ENCODE measurements at places on chromosomes 6 and 20.

DNA sequence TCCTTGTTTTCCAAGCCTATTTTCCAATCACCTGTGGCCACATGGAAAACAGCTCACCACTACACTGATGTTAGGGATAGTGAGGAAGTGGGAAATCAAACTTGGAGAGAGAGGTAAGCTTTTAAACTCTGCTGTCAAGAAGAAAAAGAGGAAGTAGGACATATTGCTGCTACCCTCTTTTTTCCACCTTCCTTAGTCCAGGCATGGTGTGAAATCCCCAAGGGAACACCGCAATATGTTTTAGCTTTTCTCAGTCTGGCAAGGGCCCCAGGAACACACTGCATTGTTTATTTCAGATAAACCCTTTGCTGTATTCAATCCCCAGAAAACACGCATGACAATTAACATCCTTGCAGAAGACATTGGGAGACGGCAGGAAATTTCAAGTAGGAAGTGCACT is 61.3 kb downstream of the HS3ST5 start:
- no peak for DNase-seq

DNA sequence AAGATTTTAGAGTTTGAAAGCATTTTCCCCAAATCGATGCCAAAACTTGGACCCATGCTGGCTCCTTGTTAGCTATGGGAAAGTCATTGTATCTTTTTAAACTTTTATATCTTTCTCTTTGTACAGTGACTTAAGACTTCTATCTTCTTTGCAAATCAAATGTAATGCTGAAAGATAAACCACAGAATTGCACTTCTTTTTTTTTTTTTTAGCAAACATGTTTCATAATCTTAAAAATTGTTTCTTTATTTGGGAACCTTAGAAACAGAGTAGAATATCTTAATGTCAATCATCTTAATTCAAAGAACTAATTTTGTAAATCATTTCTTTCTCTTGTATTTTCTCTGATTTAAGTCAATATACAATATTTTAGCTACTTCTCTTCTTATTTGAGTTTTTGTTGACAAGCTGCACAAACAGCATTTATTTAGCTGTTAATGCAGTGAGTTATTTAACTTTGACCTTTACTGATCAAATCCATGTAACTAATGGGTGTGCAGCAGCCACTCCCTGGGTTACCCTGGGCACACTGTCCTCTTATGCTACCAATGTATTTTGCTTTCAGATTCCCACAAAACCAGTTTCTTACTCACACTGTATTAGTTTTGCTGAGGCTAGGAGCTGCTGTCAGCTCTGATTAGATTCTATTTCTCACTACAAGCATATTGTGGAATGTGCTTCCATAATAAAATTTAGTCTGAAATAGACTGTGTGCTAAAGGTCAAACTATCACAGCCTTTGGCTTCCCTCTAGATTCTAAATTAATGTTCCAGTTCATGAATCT is 279.6 kb downstream of the ADGB start:
- no peak for DNase-seq

DNA sequence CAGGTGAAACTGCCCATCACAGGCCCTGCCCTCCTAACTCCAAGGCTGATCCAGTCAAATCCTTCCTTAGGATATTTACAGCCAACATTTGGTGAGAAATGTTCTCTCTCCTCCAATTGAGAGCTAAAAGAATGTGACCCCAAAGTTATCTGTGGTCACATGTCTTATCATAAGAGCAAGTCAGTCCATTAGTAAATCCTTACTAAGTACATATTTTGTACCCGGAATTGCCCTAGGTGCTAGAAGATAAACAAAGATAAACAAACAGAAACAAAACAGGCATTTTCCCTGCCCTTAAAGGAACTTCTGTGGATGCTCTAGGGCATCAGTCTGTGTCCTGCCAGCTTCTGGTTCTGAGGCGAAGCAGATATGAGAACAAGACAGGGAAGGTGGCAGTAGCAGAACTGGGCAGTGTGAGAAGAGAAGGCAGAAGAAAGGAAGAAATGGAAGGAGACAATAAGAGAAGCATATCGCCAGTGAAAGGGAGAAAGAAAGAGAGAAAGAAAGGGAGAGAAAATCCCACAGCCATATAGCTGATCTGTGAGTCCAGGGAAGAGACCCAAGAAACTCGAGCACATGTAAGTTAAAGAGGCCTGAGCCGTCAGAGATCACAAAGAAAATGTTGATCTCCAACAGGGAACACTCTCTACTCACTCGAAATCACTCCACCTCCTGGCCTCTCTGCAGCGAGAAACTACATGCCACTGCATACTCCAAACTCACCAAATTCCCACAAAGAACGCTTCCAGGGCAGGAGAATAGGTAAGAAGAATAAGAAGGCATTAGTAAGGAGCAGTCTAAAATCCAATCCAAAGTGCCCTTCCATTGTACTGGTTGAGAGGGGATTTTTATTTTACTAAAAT is 41.7 kb downstream of the CDK5RAP1 start:
- DNase-seq = no peak

DNA sequence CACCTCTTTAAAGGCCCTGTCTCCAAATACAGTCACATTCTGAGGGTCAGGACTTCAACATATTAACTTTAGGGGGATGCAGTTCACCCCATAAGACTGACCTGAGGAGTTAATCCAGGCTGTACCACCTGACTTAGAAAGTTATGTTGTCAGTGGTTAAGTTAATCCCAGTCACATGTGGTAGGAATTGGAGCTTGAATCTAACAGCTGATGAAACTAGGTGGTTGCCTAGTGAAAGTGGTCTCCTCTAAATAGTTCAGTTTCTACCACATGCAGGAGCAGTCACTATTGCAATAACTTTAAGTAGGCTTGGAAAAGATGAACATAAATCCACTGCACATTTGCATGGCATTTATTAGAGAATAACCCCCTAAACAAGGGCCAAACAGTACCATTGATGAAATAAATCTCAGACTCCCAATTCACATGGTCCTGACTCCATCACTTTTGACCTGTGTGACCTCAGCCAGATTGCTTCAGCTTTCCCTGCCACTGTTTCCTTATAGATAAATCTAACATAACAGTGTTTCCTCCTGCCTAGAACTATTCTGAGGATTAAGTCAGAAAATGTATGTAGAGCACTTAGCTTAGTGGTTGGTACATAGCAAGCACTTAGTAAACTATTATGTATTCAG is 20.1 kb downstream of the SAMD5 start:
- no peak for DNase-seq

GRCh38 chr6:11054722-11055121 is 10.6 kb upstream of the ELOVL2 start:
- DNase-seq = no peak
